Renal pelvis (tissue), 12 donors: ENCODE measurements at places on chromosomes 3 and 15.

GRCh38 chr15:68208136-68208535, 3.0 kb upstream of the CALML4 start:
- no peak for DNase-seq

GRCh38 chr3:187830181-187830580, 84.9 kb upstream of the BCL6 start:
- DNase-seq, result no peak

GRCh38 chr15:94246016-94246415, 14.7 kb downstream of the MCTP2 start:
- no peak for DNase-seq

DNA sequence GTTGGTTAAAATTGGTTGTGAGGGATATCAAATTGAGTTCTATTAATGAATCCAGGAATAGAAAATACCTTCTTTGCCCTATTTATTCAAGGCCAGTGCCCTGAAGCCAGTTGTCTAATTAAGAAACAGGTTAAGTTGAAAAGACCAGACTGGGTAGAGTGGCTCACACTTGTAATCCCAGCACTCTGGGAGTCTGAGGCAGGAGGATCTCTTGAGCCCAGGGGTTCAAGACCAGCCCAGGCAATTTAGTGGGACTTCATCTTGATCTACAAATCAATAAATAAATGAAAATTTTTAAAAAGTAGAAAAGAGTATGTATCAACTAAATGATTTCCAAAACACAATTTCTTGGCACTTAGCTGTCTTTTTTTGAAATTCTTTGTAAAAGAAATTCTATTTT, 40.3 kb upstream of the TRPM1 start:
- DNase-seq, result no peak

GRCh38 chr15:70100474-70101341, 3.0 kb upstream of the TLE3 start:
- DNase-seq, result no peak

- DNase-seq, result no peak
These were observed 342.8 kb downstream of the TBC1D5 start for GRCh38 chr3:17399586-17399985.

- peak; percentile 41 for DNase-seq
These were observed 101.6 kb downstream of the ZPLD1 start for GRCh38 chr3:102536456-102536855.

- no peak for DNase-seq
These were observed 42.5 kb downstream of the ZBTB38 start for GRCh38 chr3:141410846-141411245.

- DNase-seq, result no peak
These were observed 46.4 kb downstream of the KLF15 start for GRCh38 chr3:126310816-126311215.

DNA sequence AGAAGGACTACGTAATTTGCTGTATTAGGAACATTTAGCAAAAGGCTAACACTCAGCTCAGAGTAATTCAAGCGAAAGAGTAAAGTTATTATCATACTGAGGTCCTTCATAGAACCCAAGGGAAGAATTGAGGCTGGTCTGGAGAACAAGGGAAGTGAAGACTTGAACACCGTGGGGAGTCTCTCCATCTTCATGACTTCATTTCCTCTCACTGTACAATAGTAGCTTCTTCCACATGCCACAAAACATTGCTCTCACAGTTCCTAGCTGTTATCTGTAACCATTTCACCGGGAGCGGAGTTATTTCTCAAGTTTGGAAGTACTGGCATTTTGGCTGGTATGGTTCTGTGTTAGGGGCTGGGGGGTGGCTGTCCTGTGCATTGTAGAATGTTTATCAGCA, 69.7 kb downstream of the MAGI1 start:
- DNase-seq, result no peak

GRCh38 chr3:183823963-183824362, 1.4 kb downstream of the MAP6D1 start:
- no peak for DNase-seq

GRCh38 chr15:44340410-44340809, 51.9 kb downstream of the GOLM2 start:
- peak; percentile 5 for DNase-seq

- no peak for DNase-seq
These were observed 368.2 kb upstream of the ROPN1 start for GRCh38 chr3:124360155-124360554.

DNA sequence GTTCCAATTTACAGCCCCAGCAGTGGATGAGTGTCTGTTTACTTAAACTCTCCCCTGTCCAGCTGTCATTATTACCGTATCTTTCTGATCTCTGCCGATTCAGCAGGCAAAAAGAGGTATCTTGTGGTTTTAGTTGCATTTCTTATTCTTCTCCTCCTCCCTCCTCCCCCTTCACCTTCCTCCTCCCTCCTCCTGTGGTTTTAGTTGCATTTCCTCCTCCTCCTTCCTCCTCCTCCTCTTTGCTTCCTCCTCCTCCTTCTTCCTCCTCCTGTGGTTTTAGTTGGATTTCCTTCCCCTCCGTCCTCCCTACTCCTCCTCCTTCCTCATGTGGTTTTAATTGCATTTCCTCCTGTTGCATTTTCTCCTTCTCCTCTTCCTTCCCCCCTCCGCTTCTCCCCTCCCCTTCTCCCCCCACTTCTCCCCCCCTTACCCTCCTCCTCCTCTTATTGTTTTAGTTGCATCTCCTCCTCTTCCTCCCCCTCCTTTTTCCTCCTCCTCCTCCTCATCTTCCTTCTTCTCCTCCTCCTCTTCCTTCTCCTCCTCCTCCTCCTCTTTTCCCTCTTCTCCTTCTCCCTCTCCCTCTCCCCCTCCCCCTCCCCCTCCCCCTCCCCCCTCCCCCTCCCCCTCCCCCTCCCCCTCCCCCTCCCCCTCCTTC, 25.3 kb upstream of the VPS33B start:
- no peak for DNase-seq

DNA sequence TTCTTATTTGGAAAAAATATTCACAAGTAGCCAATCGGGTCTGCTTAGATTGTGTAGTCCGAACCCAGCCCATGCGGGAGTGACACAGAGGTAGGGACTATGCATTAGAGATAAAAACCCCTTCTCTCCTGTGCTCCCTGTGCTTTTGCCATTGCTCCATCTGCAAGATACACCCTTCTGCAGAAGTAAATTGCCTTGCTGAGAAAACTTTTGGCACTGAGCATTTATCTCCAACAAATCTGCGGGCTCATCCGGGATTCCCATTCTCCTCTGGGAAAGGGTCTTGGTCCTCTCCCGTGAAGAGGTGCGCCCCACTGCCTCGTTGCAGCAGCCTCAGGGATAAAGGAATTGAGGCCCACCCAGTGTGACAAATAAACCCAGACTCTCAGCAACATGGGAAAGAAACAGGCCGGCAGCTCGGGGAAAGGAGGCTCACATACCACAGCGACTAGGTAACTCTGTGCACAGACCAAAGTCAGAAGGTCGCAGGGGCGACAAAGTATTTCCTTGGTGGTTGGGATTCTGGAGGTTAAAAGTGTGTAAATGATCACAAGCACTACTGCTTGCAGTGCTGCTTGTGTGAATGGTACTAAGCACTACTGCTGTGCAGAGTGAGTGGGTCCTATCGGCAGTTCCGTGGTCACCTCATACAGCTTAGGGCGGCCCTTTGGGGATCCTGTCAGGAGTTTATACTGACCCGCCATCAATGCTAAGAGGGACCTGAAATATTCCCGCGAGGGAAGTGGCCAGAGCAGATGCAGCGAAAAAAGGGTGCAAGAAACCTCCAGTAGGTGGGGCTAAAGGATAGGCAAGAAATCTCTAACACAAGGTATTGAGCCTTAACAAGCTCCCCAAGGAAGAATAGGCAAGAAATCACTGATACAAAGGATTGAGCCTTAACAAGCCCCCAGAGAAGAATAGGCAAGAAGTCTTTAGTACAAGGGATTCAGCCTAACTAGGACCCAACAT, 54.3 kb downstream of the GSK3B start:
- DNase-seq, result no peak

DNA sequence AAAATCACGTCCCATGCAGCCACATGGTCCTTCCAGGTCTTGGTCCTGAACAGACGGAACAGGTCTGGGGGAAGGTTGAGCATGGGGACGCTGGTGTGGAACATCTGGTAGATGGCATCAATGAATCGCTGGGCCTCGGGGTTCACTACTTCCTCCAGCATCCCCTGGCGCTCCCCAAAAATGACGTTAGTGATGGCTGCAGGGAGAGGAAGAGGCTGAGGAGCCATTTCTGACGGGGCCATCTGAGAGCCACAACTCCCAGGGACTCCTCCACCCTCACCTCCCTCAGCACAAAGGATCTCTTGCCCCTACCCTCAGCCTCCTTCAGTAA, 23.7 kb downstream of the CYP11A1 start:
- DNase-seq, result no peak

DNA sequence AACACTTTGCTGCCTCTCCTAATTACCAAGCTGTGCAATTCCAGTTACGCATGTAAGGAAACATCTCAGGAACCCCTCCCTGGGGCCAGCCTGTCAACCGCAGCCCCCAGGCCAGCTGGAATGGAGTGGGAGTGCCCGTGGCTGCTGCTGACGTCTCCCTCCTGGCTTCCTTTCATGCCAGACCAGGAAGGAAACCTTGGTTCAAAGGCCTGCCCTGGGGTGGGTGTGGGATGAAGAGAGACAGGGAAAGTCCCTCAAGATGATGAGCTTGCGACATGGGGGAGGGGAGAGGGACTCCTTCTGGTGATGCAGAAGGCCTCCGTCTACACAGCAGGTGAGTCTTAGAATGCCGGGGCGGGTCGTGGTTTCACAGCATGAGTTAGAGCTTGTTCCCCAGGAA, 11.4 kb upstream of the CYP11A1 start:
- peak; percentile 83 for DNase-seq

DNA sequence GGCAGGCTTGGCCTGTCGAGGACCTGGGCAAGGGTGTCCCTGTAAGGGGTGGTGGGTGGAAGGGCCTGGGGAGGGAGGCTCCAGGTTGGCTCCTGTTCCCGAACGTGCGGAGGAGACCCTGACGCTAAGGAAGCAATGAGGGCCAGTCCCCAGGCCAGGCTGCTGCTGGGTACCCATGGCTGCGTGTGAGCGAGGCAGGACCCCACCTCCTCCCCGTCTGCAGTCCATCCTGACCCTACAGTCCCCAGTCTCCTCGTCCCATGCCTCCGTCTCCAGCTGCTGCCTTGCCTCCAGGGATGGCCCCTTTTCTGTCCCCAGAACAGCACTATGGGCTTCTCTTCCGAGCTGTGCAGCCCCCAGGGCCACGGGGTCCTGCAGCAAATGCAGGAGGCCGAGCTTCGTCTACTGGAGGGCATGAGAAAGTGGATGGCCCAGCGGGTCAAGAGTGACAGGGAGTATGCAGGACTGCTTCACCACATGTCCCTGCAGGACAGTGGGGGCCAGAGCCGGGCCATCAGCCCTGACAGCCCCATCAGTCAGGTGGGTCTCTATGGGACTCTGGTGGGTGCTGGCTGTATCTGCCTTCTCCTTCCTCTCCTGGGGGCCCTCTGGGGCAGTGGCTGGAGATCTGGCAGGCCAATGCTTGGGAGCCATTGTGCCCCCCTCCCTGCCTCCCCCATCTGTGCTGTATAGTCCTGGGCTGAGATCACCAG, 571 bp downstream of the FES start:
- DNase-seq, result no peak

GRCh38 chr3:127780536-127781400, 41.5 kb downstream of the MGLL start:
- DNase-seq, result no peak

GRCh38 chr3:62604298-62604697, 230.9 kb upstream of the FEZF2 start:
- DNase-seq, result no peak

- no peak for DNase-seq
These were observed 17.2 kb upstream of the FOXP1 start for GRCh38 chr3:71600646-71601288.

DNA sequence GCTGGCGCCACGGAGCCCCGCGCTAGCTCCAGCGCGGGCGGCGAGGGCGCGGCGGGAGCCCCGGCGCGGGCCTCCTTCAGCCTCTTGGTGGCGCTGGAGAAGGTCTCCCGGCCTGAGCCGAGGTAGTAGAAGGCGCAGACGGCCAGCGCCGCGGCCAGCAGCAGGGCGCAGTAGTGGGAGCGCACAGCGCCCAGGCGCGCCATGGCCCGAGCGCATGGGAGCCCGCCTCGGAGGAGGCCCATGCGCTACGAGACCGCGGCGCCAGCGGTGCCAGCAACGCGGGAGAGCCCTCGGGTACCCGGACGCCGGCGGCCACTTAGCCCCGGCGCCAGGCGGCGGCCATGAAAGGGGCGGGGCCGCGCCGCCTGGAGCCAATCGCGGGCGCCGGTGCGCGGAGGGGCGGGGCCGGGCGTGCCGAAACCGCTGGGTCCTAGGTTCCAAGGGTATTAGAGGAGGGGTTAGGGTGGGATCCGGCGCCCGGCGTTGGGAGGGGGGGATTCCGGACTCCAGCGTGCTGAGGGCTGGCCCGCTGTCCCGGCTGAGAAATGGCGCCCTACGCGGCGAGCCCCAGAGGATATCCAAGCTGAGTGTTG, at the start of gene XXYLT1:
Gene XXYLT1 (minus strand): TSS at position 343 of the 593 bp plus-strand sequence. CDS start 101 bp downstream, at position 242.
- DNase-seq, result peak; percentile 92
